A673 (cell line): ENCODE measurements at places on chromosomes 12 and 14. TPM values are rescaled to one million over a fixed set of nuclear protein-coding genes. Genes with fewer than 3 reads are reported as not detected.

Gene STXBP6
- 5.3 and 6.2 TPM in 2 replicates for total RNA-seq

Gene RFLNA
- 0.63 and 1.1 TPM in 2 replicates for total RNA-seq

Gene IFNG-AS1
- not detected in 2 replicates for total RNA-seq

Gene HOXC5
- 1.6 and 1.9 TPM in 2 replicates for total RNA-seq

Gene AKAP6
- total RNA-seq = 0.73 and 1.7 TPM in 2 replicates

Gene ZBTB25
- total RNA-seq = 11.3 and 13.5 TPM in 2 replicates

Gene APOF
- not detected in 2 replicates for total RNA-seq

Gene ADAM21
- not detected in 2 replicates for total RNA-seq

Gene GPR132
- total RNA-seq = not detected in 2 replicates

Gene NID2
- 12.6 and 20.3 TPM in 2 replicates for total RNA-seq

Gene RNASE2
- not detected in 2 replicates for total RNA-seq

Gene OTUB2
- 1.1 and 2.3 TPM in 2 replicates for total RNA-seq

Gene ARID4A
- total RNA-seq = 24.1 and 24.9 TPM in 2 replicates

DNA sequence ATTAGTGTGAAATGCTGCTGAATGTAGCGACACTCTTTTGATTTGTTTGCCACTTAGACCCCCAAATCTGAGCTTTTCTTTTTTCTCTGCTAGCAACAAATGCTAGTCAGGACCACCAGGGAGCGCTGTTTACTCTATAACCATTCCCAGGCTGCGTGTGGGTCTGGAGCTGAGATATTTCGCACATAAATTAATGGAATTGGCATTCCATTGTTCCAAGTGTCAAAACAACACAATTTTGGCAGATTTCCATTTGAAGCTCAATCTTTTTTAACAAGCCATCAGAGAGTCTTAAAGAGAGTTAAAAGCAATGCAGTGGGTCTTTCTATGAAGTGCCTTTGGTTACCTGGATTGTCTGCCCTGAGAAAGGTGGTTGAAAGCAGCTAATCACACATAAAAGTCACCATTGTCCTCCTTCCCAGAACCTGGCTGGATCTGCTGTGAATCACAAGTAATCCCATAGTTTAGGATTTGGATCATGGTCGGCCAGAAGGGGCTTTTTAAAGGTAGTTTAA, 7.4 kb upstream of the TMEM132C start:
- peak; percentile 65 for DNase-seq

DNA sequence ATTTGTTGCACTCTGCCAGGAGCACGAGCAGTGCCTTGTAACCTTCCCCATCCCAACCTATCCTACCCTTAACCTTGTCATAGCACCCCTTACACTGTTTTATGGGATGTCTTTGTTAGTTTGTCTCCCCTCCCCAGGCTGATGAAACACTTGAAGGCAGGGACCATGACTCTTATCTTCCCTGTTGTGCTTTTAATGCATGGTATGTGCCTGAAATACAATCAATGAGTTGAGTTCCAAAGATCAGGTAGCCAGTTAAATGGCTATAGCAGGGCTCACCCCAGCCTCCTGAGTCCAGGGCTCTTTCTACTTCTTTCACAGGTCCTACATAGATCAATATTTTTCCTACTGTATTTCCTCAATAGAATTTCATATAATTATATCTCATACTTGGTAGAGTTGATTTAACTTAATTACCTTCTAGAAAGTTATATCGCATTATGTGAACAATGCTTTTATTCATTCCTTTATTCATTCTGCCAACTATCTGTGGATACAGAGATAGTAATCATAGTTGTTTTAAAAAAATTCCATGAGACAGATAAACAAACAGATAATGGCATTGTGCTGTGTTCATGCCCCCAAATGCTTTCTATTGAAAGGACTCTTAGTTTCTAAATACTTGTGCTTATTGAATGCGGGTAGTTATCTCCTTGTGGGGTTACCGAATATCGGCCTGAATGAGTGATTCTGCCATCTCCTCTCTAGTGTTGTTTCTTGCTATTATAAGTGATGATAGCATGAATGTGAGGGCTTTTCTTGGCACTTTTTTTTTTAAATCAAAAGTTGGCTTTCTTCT, 347.4 kb downstream of the NPAS3 start:
- no peak for DNase-seq

GRCh38 chr12:124233041-124233796, 61.7 kb upstream of the RFLNA start:
- no peak for DNase-seq

- DNase-seq = peak; percentile 42
Observed at GRCh38 chr14:23694085-23694948, 58.2 kb downstream of the DHRS2 start.

DNA sequence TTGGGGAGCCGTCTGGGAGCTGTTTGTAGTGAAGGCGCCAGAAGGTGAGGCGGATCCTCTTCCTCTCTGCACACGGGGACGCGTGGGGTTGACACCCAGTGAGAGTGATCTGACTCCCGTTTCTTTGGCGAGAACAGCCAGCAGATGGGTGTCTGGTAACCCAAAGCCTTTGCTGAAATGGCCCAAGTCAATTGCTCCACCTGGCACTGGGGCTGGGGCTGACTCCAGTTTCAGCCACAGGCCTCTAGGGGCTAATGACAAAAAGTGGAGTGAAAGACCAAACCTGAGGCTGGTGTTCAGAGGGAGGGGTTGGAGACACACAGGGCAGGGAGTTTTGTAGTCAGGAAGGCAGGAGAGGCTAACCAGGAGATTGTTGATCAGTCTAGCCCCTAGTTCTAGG, 87.0 kb downstream of the FRMD6 start:
- DNase-seq = no peak

DNA sequence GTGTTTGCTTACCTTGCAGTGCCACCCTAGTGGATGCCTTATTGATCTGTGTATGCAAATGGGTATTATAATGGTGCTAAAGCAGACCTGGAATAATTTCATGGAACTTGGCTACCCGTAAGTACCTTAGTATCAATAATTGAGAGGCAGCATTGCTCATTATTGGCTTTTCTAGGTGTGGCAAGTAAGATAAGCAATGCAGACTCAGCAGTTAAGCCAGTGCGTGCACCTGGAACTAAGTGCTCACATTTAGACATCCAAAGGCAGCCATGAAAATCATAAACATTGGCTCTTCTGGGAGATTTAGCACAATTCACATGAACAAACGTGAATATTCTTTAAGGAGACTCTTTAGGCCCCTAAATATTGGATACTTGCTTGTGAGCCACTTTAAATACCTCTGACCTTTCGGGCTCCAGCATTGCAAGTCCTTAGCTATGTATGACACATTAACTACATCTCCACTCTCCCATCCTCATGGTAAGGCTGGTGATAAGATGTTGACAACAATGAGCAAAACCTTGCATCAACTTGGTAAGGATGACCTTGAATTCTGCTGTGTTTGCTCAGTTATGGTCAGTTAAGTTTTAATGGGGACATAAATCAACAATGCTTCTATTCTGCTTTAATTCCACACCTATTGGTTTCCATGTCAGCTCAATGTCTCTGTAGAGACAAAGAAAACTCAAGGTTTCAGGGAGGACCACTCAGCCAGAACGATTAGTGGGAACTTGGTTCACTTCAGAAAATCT, 112.0 kb downstream of the SLC5A8 start:
- DNase-seq = no peak

DNA sequence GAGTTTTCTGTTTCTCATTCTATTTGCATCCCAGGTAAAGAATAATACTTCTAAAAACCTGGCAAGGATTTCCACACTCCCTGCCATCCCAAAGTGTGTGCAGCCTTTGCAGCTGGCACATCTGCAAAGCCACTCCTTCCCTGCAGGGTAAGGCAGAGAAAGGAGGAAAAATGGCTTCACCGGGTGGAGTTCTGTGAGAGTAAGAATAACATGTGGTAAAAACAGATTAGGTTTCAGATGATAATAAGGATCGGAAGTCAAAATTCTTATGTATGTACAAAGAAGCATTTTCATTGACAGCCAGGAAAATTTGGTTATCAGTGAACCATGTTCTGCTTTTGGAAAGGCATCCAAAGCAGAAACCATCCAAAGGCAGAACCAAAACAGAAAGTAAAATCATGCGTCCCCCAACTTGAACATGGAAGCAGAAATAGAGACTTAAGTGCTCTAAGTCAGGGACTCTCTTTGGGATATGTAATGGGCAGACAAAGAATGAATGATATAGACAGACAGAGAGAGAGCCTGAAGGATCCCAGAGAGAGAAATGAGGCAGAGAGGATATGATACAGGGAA, 192.6 kb upstream of the CCDC196 start:
- no peak for DNase-seq

GRCh38 chr12:53586745-53587144, 39.4 kb downstream of the ATF7 start:
- DNase-seq = no peak

DNA sequence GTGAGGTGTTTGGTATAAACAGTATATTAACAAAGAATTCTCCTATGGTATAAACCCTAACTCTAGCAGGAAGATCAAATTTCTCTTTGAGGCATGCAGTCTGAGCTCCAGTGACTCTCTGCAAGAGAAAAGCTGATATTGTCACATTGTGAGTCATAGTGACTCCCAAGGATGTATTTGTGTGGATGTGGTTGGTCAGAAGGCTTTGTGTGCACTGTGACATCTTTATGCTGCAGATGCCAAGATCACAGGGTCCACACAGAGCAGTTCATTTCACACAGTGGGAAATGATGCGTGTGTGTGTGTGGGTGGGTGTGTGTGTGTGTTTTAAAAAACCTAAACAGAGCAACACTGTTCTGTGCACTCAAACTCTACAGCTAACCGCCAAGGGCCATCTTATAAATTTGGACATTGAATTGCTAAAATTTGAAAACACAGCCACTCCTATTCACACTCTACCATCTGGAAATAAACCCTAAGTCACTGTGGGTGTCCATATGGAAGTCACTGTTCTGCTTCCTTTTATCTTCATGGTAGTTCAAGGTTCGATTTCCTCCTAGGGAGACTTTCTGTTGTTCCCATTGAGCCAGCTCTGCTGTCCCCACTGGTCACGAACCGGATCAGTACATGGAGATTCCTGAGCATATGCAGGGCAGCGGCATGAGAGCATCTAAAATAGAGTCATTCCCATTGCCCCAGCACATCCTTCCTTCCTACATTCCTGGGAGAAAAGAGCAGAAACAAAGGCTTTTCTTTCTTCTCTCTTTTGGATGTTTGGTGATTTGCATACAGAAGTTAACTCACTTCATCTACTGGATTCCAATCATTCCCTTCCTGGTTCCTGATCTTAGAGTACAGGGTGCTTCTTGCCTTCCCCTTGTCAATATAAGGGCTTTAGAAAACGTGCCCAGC, 727.6 kb downstream of the DIO2 start:
- DNase-seq = peak; percentile 2

GRCh38 chr14:74988993-74989392, 13.7 kb upstream of the EIF2B2 start:
- DNase-seq = no peak

DNA sequence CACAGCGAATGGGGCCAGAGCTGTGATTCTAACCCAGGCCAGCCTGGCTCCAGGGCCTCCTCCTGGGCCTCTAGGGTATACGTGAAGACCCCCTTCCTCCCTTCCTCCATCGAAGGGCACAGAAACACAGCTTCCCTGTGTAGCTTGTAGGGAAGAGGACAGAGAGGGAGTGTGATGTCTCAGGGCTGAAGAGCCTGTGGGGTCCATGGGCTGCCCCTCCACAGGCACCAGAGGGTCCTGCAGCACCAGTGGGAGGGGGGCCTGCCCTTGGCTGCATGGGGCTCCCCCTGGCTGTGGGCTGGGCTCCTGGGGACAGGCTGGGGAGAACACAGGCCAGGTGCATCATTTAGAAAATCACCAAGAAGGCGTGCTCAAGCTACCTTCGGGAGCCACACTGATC, 178.5 kb downstream of the CALM1 start:
- DNase-seq = no peak

DNA sequence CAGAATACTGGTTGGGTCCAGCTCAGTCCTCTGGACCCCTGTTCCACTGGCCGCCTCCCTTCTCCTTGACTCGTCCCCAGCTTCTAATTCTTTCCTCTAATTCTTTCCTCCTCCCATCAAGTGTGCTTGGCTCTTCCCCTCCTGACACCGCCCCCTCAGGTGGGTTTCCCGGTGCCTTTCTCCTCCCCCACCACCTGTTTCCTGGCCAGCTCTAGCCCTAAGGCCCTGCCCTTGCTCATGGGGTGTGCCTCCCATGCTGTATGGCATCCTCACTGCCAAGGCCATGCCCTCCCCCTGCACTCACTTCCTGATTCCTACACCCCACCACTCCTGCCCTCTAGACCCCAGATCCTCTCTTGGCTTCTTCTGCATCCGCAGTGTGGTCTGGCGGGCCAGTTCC, 12.1 kb upstream of the EML1 start:
- DNase-seq = no peak

GRCh38 chr14:73758392-73759182, 44.4 kb upstream of the PNMA1 start:
- peak; percentile 78 for DNase-seq

- DNase-seq = no peak
Observed at GRCh38 chr14:55399852-55400251, 11.8 kb downstream of the ATG14 start.

DNA sequence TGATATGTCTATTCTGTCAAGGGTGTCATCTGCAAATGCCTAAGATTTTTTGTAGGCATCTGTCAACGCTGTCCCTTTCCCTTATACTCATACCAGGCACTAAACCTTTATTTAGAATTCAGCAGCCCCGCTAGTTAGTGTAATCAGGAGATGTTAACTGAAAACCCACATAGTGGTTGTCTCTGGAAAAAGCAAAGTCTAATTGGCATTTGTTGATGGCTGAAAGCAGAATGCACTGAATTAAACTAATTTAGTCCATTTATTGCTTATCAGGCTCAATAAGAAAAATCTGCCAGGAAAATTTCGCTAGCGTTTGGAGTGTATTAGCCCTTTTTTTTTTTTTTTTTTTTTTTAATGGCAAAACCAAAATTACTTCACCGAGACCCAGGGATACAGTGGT, 34.5 kb downstream of the TDP1 start:
- no peak for DNase-seq

- no peak for DNase-seq
Observed at GRCh38 chr14:92846162-92846897, 52.2 kb downstream of the GOLGA5 start.

- peak; percentile 14 for DNase-seq
Observed at GRCh38 chr12:68483592-68484383, 126.9 kb upstream of the RAP1B start.

DNA sequence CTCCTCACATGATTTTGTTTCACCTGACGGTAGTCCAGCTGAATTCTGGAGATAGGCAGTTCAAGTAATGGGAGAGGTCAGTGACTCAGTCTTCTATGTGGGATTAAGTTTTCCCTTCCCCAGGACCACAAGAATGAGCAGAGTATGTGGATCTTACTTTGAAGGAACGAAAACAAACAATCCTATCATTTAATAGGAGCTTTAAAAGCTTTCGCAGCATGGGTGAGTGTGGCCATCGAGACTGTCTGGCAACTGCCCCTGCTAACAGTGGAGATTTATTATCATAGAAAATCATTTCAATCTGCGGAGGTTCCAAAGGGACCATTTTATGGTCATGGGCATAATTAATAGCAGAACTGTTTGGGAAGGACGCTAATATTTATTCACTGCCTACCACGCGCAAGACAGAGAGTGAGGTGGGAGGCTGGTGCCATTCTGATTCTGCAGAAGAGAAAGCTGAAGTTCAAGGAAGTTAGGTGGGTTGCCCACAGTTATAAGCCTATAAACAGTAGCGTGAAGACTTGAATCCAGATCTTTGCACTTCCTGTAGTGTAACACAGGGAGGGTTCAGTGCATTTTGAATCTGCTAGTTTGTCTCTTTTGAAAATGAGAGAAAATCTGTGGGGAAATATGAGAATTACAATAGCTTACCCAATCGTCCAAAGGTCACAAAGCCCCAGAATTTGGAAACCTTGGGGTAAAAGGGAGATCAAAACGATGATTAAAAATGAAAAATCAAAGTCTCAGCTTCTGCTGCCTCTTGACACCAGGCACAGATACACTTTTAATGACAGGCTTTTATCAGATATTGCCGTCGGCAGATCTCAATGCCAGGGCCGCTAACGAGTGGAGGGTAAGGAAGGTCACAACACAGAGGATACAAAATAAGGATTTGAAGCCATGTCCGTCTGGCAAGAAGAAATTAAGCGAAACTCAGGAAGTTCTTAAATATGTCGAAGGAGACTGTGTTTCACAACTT, 209.6 kb downstream of the CRADD start:
- no peak for DNase-seq
